Effector CD8-positive, alpha-beta T cell (primary cell): ENCODE measurements at places on chromosomes 11 and 22.

- no peak for DNase-seq
Measured at GRCh38 chr22:21917181-21917958, 35.3 kb downstream of the PPM1F start.

- DNase-seq: no peak
Measured at GRCh38 chr22:44195189-44195871, 14.6 kb downstream of the PARVG start.

- no peak for DNase-seq
Measured at GRCh38 chr11:85953491-85954143, 98.4 kb downstream of the CCDC83 start.

DNA sequence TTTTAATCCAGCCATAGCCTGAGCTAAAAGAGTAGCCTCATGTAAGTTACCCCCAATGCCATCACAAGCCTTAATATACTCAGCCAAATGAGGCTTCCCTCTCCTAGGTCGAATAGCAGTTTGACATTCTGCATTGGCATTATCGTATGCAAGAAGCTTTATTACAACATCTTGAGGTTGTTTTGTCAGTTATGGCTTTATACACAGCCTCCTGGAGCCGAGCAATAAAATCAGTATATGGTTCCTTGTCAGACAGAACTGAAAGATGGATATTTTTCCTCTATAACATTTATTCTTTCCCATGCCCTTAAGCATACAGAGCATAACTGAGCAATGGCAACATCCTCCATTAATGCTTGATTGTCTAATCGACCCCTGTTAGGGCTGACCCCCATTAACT, 5.4 kb upstream of the DNAJB13 start:
- DNase-seq: no peak

- DNase-seq: no peak
Measured at GRCh38 chr11:86680716-86681482, 8.5 kb upstream of the ME3 start.

DNA sequence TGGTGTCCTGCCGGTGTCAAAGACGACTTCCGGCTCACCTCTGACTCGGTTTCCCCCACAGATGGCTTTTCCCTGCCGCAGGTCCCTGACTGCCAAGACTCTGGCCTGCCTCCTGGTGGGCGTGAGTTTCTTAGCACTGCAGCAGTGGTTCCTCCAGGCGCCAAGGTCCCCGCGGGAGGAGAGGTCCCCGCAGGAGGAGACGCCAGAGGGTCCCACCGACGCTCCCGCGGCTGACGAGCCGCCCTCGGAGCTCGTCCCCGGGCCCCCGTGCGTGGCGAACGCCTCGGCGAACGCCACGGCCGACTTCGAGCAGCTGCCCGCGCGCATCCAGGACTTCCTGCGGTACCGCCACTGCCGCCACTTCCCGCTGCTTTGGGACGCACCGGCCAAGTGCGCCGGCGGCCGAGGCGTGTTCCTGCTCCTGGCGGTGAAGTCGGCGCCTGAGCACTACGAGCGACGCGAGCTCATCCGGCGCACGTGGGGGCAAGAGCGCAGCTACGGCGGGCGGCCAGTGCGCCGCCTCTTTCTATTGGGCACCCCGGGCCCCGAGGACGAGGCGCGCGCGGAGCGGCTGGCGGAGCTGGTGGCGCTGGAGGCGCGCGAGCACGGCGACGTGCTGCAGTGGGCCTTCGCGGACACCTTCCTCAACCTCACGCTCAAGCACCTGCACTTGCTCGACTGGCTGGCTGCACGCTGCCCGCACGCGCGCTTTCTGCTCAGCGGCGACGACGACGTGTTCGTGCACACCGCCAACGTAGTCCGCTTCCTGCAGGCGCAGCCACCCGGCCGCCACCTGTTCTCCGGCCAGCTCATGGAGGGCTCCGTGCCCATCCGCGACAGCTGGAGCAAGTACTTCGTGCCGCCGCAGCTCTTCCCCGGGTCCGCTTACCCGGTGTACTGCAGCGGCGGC, 5.5 kb downstream of the B3GNT6 start:
- DNase-seq: no peak

DNA sequence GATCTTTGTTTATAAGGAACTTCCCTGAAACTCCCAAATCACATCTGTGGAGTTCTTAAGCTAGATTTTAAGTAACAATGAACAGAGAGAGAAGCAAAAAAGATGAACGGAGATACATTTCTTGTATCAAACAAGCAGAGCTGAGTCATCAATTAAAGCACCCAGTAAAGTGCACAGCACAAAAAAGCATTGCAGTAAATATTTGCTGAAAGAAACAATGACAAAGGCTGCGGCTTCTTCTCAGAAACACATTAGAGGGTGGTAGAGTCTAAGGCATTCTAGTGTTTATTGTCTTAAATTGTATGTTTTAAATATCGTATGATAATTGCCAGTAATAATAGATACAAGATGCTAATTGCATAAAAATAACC, 941.6 kb upstream of the CHORDC1 start:
- DNase-seq: no peak

DNA sequence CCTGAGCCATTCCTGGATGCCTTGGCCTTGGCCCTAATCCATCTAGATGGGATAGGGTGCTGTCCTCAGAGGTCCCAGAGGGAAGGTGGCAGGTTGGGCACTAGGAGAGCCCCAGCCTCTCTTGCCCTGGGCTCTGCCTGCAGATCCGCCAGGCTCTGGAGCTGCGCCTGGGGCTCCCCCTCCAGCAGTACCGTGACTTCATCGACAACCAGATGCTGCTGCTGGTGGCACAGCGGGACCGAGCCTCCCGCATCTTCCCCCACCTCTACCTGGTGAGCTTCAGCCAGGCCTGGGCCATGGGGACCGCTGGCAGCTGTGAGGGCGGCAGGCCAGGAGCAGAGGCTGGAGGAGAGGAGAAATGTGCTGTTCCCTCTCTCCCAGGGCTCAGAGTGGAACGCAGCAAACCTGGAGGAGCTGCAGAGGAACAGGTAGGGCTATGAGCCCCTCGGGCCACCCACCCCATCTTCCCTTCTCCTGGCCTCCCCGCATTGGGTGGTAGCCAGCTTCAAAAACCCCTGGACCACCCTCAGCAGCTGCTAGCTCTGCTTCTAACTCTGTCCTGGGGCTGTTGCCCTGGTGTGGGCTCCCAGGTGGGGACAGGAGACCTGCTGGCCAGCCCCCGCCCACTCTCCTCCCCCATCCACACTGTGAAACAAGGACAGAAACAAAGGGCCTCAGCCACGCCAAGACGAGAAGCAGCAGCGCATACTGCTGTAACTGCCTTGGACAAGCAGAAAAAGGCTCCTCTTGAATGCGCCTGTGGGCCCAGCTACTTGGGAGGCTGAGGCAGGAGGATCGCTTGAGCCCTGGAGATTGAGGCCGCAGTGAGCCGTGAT, 4.9 kb downstream of the SSH3 start:
- no peak for DNase-seq

DNA sequence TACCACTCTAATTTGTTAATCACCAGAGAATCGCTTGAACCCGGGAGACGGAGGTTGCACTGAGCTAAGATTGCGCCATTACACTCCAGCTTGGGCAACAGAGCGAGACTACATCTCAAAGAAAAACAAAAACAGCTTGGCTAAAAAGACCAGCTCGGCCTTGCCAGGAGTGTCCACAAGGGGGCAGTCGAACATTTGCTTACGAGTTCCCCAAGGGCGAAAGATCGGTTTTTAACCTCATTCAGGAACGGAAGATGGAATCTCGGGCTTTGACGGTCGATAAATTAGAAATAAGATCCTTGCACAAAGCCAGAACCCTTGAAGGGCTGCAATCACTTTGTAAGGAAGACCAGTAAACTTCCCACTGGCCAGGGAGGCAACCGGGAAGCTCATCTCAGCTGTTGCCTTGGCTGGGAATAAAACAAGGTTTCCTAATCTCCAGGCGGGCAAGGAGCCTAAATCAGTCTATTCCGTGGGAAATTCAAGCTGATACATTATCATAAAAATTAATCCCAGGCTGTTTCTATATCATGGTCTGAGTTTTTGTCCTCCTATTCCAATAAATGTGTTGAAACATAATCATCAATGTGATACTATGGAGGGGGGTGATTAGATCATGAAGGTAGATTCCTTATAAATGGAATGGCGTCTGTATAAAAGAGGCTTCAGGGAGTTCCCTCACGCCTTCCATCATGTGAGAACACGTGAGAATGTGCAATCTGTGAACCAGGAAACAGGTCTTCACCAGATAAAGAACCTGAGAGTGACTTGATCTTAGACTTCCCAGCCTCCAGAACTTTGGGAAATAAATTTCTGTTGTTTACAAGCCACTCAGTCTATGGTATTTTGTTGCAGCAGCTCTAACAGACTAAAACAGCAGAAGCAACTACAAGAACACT, 14.9 kb upstream of the SLC29A2 start:
- DNase-seq: peak; percentile 73
